ENCODE measurements at places on chromosomes 1 and 21.

DNA sequence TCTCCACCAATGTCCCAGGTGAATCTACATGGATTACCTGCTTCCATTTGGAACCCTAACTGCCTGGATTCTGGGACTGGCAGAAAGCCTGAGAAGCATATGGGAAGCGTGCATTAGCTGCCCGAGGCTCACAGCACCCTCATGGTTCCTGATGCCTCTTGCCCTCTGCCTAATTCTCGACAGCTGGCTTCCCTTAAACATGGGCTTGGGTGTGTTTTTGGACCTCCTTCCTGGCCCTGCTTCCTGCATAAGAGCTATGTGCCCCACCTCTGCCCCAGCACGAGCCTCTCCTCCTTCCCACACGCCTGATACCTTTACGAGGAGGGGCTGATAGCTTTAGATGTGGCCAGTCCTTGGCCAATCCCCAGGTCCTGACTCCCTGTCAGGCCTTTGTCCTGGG lies 152.4 kb upstream of the HMGB4 start:
- DNase-seq: no peak

GRCh38 chr1:37593726-37594125 lies 2.0 kb downstream of the GNL2 start:
- no peak for DNase-seq

GRCh38 chr1:172203135-172203823 lies 217.2 kb upstream of the C1orf105 start:
- DNase-seq: peak; percentile 20

GRCh38 chr1:19735440-19736127 lies 64.1 kb downstream of the TMCO4 start:
- peak; percentile 98 for DNase-seq

GRCh38 chr1:62232871-62233278 lies 38.2 kb downstream of the L1TD1 start:
- no peak for DNase-seq

GRCh38 chr1:109764561-109765482 lies 1.1 kb upstream of the EPS8L3 start:
- no peak for DNase-seq

DNA sequence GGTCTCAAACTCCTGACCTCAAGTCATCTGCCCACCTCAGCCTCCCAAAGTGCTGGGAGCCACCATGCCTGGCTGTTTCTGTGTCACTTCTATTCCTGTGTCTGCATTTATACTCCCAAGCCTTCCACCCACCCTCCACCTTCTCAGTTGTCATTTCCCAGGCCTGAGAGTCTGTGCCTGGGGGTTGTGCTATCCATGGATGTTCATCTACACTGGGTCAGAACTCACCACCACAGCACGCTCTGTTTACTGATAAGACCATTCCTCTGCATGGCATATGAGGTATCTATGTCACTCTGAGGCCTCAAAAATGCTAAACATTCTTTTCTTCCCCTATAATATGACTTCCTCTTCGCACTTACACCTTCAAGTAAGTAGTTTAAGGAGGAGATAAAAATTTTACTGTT lies 6.1 kb downstream of the NENF start:
- no peak for DNase-seq

DNA sequence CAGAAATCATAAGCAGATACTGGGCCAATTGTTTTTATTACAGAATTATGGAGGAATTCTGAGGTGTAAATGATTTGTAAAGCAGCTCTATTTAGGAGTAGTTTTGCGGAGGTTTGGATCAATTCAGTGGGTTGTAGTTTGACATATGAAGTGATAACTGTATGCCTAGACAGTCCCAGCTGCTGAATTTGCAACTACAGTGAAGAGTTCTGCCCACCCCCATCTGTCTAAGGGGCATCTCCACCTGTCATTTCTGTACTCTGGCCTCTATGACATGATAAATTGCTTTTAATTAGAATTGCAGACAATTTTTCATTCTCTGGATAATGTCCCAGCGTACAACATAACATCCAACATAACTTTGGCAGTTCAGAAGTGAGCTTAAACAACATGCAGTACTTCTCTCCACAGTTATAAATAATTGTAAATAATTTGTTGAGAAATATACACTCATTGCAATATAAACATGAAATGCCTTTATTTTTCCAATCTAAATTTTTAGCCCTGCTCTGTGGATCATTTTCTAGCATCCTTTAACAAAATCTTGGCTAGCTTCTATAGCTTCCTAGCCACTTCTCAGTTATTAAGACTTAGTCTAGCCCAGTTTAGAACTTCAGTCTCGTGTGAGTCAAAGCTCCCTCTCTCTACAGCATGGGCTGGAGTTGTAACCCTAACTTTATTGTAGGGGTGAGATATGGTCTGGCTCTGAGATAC lies 52.3 kb downstream of the PDE4B start:
- DNase-seq: no peak
